ENCODE measurements at places on chromosomes 3 and 15.

- peak; percentile 53 for DNase-seq
These were observed 615 bp downstream of the VPS18 start for GRCh38 chr15:40894681-40895448.

GRCh38 chr3:179268400-179269051 lies 17.6 kb upstream of the KCNMB3 start:
- DNase-seq: no peak

GRCh38 chr3:129239991-129240390 lies 9.4 kb upstream of the COPG1 start:
- DNase-seq: no peak

GRCh38 chr15:83510001-83510400 lies 62.9 kb downstream of the SH3GL3 start:
- DNase-seq: no peak

- DNase-seq: no peak
These were observed 950.1 kb downstream of the FHIT start for GRCh38 chr3:60301142-60301541.

DNA sequence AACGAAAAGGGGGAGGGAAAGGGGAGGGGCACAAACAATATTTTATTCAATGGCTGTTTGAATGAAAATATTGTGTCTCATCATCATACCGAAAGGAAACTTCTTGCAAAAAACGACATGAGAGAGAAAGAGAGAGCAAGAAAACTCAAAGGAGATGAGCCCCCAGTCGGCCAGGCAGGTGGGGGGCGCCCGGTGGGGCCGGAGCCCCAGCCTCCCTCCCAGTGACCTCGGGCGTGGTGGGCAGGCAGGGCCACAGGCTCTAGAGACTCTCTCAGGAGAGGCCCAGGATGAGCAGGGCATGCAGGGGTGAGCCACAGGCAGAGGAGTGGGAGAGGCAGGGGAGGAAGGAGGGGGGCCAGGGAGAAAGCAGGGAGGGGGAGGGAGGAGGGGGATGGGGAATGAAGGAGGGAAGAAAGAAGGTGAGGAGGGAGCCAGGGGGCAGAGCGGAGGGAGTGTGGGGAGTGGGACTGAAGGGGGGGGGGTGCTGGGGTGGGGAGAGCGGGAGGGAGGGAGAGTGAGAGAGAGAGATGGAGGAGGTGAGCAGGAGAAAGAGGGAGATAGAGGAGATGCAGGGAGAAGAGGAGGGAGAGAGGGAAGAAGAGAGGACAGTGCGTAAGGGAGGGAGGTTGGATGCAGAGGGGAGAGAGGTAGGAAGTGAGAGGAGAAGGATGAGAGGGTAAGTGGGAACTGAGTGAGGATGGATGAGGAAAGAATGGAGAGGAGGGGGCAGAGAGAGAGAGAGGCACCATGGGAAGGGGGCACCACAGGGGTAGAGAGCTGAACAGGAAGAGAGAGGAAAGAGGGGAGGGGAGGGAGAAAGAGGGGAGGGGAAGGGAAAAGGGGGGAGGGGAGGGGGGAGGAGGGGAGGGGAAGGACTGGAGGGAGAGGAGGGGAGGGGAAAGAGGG lies 14.1 kb upstream of the TMEM115 start:
- no peak for DNase-seq

- peak; percentile 47 for DNase-seq
These were observed 9.8 kb downstream of the ISG20 start for GRCh38 chr15:88648357-88649214.

DNA sequence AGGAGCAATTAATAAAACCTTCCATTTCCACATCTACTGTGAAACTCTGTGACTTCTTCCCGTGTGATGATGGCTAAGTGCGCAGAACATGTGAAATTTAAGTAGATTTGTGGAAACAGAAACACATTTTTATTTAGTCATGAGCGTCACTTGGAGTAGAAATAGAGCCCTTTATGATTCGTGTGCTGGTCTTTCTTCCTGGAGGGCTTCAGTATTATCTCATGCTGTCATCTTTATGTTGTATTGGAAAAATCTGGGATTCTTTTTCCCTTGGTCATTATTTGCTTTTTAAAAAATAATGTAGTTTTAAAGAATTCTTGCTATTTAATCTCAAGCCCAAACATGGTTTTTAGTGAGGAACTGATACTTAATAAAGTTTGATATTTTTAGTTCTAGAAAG lies 284.0 kb upstream of the CTDSPL start:
- no peak for DNase-seq

DNA sequence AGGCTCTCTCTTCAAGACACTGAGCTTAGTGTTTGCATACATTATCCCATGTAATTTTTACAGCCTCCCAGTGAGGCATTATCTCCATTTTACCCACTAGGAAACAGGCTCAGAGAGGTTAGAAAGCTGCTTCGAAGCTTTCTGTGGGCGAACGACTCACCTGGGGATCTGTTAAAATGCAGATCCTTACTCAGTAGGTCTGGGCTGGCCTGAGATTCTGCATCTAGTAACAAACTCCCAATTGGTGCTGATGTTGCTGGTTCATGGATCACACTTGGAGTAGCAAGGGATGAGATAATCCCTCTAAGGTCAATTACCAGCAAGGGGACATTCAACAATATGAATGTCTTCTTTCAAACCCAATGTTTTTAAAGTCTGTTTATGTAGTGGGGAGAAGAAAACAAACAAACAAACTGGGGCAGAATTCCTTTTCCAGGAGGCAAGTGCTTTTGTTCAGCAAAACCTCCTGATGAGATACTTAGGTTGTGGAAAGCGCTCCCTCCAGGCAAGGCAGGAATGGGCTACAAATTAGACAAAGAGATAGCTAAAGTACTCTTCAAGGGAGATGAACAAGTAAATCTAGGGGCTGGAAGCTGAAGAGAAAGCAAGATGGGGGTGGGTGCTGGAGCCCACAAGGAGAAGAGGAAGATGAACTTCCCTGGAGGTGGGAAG lies 311.9 kb downstream of the SHQ1 start:
- DNase-seq: no peak

DNA sequence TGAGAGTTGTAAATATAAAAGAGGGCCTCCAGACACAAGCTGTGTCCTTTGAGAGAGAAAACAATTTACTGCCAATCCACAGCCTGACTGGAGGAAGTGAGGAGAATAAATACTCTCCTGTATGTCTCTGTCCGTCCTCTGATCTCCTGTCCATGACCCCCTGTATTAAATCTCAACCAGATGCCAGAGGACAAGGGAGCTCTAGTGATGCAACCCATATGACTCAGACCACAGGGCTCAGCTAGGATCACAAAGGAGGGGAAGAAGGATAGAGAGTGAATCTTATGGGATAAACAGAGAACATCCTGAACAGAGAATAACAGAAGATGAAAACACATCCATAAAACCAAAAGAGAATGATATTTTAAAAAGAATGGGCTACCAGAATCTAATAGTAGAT lies 482.6 kb downstream of the PLOD2 start:
- DNase-seq: no peak

GRCh38 chr3:139285691-139286090 lies 58.1 kb upstream of the MRPS22 start:
- DNase-seq: no peak

GRCh38 chr15:98776607-98777281 lies 128.4 kb downstream of the IGF1R start:
- no peak for DNase-seq

DNA sequence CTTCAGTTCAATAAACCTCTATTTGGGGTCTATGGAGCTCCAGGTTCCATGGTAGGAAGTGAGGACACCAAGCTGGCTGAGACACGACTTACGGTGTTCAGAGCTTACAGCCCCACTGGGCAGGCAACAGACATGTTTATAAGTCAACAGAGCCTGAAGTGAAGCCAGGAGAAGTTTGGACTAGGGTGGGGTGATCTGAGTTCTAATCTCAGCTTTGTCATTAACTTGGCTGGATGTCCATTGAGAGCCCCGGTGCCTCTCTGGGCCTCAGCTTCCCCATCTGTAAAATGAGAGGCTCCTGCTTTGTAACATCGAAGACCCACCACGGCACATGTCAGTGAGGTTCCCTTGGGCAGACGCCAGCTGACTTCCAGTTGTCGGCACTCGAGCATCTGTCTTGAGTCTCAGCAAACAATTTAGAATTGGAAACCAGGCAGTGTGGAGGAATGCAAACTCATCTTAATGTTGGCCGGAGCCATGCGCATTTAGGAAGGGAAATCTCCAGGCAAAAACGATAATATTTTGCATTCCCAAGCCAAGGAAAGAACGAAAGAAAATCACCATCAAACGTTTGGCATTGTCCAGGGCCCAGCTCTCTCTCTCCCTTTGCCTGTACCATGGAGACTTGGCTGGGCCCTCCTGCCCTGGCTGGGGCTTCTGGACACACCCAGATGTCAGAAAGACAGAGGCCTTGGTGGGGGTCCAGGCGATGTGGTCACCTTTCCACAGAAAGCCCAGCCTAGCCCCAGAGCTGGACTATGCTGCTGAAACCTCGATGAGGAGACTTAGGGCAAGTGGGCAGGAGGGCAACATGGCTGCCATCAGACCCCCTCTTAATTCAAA lies 18.4 kb downstream of the ITGA11 start:
- no peak for DNase-seq
